ENCODE measurements at places on chromosomes 16 and 17.
A peak's percentile ranks its signal among the peaks of the same experiment; 100 is the strongest.

- DNase-seq, result no peak
Measured at GRCh38 chr16:76964464-76965154, 226.4 kb upstream of the MON1B start.

GRCh38 chr17:59353936-59354755 lies 22.7 kb downstream of the YPEL2 start:
- no peak for DNase-seq

GRCh38 chr17:49698005-49698404 lies 9.8 kb downstream of the SLC35B1 start:
- DNase-seq, result no peak

GRCh38 chr16:23348579-23349469 lies 46.7 kb downstream of the SCNN1B start:
- DNase-seq, result peak; percentile 4

DNA sequence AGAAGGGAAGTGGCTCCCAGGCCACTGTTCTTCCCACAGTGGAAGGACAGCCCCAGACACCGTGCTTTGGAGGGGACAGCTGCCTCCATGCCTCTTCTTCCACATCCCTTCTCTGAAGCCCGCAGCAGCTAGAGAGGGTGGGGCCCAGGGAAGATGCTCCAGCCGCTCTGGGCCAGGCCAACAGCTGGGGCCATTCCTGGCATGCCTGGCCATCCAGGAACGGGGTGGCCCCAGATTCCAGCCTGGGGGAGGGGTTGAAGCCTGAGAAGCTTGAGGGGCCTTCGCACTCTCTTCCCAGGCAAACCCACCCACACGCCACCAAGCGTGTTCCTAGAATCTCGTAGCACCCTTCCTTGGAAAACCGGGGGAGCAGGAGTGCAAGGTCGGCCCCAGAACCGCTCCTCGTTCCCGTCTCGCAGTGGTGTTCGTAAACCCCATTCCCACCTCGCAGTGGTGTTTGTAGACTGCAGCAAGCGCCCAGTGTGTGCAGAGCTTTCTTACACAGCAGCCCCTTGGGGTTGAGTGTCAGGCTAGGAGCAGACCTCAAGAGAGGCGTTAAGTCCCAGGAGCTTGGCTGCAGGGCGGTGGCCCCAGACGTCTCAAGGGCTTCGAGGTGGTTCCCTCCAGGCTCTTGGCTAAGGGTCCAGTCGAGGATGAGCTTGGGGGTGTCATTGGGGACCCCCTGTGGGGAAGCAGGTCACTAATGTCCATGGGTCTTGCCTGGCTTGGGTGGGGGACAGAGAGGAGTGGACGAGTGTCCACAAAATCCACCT lies 2.7 kb downstream of the CDH15 start:
- DNase-seq, result no peak

GRCh38 chr16:78485917-78486257 lies 386.4 kb downstream of the WWOX start:
- no peak for DNase-seq

DNA sequence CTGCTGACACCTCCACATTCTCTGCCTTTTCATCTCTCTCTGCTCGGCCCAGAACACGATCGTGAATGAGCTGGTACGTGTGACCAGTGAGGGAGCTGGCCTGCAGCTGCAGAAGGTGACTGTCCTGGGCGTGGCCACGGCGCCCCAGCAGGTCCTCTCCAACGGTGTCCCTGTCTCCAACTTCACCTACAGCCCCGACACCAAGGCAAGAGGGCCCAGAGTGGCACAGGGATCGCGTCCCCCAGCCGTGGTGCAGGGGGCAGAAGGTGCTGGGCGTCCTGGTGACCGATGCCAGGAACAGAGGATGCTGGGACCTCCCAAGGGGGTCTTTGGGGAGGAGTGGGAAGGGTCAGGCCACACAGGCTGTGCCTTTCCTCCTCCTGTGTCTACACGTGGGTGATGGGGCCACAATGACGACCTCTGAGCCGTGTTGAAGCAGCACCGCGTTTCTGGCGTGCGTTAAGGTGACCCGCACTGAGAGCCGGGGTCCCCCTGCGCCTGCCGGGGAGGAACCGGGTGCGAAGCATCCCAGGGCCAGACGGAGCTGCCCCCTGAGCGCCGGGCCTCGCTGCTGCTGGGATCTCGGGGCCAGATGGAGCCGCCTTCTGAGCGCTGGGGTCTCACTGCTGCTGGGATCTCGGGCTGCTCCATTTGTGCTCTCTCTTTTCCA lies 17.4 kb downstream of the GAA start:
- no peak for DNase-seq

DNA sequence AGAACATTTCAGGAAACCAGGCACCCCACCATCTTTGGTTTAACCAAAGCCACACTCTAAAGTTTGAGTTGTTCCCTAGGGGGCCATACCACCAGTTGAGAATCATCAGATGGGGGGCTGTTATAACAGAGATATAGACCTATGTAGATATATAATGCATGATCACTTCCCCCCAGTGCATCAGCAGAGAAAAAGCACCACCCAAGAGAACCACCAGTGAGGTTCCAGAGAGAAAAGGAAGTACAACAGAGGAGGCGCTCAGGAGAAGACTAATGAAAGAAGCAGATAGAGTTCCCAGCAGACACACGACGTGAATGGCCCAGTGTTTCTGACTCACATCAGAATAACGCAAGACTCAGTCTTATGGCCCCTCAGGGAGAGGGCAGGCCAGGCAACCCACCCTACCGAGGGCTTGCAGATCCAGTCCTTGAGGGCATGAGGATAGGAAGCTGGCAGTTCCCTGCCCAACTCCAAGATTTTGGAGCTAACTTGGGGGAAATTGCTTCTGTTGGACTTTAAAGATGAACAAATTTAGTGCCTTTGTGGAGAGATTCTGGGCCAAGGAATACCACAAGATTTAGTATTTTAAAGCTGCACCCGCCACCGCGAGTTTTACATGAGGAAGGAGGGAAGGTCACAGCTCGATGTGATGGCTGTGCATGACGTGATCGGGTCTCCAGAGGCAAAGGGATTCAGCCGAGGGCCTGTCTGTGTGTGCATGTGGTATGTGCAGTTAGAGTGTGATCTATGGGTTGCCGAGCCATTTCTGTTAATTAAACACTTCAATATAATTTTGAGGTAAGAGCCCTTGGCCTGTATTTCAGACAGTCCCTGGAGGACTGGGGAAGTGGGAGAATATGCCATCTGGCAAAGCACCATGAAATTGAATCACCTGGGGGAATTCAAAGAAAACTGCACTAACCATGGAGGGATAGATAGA lies 53.1 kb downstream of the AIPL1 start:
- no peak for DNase-seq

GRCh38 chr17:44308320-44308818 lies at the start of gene RUNDC3A:
Gene RUNDC3A, plus strand, starts transcription at chr17:44308601. Its CDS starts 232 bp downstream, at chr17:44308833.
- peak; percentile 86 for DNase-seq

GRCh38 chr17:28398280-28398981 lies 7.6 kb downstream of the SLC46A1 start:
- DNase-seq, result no peak

DNA sequence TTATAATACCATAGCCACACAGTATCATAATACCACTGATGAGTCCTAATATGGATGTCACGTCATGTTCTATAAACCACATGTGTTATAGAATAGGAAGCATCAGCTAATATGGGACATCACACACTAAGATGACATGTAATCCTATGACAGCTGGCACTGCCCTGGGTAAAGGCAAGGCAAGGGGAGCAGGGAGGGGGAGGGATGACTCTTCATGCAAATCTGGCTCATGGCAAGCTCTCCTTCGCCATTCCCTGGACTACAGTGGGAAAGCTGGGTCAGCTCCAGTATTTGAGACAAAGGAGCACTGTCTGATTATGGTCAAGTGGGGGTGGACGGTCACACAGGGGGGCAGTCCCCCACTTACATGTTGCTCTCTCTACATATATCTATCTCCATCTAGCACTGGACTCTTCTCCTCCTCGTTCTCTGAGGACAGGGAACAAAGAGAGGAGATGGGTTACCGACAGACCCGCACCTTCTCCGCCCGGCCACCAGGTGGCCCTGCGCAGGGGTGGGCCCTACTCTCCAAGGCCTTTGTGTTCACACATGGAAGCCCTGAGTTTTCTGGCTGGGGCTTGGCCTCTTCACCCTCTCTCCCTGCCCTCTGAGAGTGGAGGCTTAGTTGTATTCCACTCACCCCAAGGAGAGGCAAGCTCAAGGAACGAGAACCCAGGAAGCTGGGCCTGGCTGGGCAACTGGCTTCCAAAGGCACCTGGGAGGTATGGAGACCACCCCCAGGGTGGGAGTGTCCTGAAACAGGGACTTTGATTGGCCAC lies 23.4 kb upstream of the MPO start:
- peak; percentile 23 for DNase-seq

DNA sequence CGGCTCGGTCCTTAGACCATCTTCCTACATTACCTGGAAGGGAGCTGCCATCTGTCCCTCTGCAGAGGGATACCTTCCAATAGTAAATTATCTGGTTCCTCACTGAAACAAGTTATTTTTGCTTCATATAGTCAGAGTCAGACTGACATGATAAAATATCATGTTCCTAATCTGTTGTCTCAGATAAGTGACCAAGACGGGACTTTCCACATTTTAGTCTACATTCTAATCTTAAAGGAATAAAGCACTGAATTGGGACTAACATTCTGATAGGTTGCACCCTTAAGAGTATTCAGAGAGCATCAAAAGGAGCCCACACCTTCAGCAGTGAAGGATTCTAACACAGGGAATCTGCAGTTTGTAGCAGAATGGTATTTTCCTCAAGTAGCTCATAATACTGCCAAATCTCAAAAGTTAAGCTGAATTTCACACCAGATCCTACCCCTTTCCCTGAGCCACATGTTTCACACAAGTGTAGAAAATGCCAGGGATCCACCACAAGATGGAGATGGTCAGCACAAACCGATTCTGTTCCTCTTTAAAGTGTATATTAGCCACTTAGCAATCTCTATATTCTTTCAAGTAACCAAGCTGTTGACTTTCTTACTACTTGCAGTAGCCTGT lies 13.4 kb downstream of the GINS2 start:
- DNase-seq, result peak; percentile 40

GRCh38 chr17:81884520-81884919 lies 6.9 kb downstream of the ALYREF start:
- DNase-seq, result no peak

DNA sequence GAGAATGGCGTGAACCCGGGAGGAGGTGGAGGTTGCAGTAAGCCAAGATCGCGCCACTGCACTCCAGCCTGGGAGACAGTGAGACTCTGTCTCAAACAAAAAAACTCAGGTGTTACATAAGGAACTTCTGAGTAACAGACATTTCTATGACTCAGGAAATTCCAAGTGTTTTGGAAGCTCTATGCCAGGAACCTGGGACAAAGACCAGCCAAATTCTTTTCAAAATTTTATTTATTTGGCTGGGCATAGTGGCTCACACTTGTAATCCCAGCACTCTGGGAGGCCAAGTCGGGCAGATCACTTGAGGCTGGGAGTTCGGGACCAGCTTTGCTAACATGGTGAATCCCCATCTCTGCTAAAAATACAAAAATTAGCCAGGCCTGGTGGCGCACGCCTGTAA lies 5.2 kb upstream of the SH2B1 start:
- no peak for DNase-seq

- no peak for DNase-seq
Measured at GRCh38 chr17:72264682-72265405, 144.0 kb downstream of the SOX9 start.

DNA sequence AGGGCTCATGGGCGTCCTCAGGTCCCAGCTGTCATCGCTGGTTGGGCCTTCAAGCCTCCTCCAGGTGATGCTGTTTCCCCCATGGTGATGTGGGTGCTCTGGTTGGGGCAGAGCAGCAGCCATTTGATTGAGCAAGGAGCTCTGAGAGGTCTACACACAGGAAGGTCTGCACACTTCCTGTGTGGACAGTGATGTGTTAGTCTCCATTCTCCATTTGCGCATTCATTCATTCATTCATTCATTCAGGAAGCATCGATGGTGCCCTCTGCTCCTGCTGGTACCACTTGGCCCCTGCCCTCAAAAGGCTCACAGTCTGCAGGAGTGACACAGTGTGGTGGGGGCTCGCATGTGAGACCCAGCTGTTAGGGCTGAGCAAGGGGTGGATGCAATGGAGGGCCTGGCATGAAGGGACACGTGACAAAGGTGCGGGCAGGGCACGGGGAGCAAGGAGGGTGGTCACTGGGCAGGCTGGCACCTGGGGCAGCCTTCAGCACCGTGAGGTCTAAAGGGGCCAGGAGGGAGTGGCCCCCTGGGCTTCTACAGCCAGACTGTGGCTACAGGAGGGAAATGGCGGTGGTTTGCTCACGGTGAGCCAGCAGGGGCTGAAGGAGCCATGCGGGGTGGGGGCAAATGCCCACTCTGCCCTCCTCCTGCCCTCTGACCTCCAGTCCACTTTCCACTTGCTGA lies 1.5 kb downstream of the ADGRG3 start:
- DNase-seq, result no peak

DNA sequence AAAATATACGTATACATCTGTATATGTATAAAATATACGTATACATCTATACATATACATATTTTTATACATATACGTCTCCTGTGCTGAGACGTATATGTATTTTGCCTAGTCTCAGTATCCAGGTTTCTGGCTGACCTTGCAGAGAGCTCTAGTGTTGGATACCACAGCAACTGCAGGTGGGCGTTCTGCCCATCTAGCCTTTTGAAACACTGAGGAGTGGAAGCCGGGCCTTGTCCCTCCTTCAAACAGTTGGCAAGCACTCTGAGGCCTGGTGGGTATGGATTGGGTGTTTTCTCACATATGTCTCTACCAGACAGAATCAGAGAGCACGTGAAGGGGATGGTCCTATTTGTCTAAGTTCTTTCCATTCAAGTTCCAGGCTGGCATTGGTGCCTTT lies 39.4 kb upstream of the MRC2 start:
- DNase-seq, result no peak

GRCh38 chr17:51650202-51650601 lies 389.9 kb downstream of the UTP18 start:
- no peak for DNase-seq

DNA sequence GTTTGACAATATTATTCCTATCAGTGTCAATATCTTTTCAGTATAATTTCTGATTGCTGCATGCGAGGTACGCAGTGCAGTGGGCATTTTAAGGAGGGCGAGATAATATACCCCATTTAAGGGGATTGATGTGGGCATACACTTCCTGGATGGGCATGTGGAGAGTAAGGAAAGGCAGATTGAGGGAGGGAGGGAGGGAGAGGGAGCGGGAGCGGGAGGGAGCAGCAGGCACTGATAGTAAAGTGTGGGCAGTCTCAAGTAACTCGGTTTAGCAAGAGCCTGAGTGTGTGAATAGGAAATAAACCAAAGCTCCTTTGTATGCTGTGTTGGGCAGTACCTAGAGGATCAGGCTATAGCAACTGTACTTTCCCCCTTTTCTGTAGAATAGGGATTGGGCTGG lies 5.1 kb downstream of the BPTF start:
- no peak for DNase-seq

- DNase-seq, result no peak
Measured at GRCh38 chr17:4664230-4664629, 22.8 kb upstream of the ALOX15 start.

DNA sequence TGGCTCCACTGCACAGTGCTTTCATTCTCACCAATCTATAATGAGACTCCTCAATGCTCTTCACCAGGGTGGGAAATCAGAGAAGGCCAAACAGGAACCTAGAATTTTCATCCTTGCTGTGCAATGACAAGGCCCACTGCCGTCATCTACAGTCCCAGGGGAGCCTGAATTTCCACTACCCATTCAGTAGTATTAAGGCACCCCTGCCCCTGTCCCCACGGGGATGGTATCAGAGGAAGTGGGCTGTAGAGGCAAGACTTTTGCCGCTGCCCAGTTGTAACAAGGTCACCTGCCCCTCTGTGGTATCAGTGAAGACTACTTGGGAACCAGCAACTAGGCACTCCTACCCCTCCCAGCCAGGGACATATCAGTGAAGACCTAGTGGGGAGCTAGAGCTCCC lies 104.5 kb downstream of the C16orf78 start:
- no peak for DNase-seq
